Left colon (tissue), 2 donors: ENCODE measurements at places on chromosomes 2 and 18.

DNA sequence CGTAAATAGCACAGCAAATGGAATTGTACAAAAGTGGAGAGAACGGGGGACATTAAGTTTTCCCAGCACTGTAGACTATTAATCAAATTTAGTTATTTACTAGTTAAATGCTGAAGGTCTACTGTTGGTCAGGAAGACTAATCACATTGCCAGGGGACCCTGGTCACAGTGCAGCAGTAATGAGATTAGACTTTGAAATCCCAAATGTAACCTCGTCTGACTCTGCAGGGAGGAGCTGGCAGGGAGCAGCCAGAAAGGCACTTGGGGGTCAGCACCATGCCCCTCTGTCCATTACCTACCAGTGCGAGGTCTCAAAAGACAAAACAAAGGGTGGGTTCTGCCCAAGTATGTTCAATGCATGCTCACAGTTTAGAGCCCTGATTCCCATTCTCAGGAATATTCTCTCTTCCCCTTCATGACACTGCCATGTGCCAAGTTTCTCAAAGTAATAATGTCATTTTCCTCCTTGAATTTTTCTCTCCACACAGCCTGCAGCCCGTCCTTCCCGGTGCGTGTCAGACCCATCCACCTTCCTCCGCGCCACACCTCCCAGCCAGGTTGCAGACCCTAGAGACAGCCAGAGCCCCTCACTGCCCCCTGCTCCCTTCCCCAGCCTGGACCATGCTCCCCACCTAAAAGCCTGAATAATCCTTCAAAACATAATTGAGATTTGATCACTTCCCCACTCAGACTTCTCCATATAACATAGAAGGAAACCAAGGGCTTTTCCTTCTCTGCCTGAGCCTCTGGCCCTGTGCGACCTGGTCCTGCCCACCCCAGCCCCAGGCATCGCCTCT lies 52.5 kb downstream of the TMEM18 start:
- DNase-seq, result no peak

- DNase-seq, result no peak
Measured at GRCh38 chr18:62485684-62486083, 37.1 kb upstream of the ZCCHC2 start.

GRCh38 chr2:27902098-27902497 lies 11.6 kb downstream of the BABAM2 start:
- DNase-seq, result no peak

GRCh38 chr2:101998896-101999789 lies 7.4 kb downstream of the IL1R2 start:
- DNase-seq, result peak; percentile 59

- no peak for DNase-seq
Measured at GRCh38 chr2:73337828-73338227, 44.5 kb upstream of the EGR4 start.

DNA sequence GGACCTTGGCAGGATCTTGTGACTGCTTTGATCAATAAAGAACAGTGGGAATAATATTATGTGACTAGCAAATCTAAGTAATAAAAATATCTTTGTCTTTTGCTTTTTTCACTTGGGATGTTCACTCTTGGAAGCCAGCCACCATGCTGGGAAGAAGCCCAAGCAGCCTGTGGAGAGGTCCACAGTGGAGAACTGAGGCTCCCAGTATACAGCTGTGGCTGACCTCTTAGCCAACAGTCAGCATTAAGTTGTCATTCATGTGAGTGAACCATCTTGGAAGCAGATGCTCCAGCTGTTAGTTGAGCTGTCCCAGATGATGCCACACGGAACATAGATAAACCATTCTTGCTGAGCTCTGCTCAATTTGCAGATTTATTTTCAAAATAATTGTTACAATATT lies 160.0 kb downstream of the OSR1 start:
- no peak for DNase-seq

DNA sequence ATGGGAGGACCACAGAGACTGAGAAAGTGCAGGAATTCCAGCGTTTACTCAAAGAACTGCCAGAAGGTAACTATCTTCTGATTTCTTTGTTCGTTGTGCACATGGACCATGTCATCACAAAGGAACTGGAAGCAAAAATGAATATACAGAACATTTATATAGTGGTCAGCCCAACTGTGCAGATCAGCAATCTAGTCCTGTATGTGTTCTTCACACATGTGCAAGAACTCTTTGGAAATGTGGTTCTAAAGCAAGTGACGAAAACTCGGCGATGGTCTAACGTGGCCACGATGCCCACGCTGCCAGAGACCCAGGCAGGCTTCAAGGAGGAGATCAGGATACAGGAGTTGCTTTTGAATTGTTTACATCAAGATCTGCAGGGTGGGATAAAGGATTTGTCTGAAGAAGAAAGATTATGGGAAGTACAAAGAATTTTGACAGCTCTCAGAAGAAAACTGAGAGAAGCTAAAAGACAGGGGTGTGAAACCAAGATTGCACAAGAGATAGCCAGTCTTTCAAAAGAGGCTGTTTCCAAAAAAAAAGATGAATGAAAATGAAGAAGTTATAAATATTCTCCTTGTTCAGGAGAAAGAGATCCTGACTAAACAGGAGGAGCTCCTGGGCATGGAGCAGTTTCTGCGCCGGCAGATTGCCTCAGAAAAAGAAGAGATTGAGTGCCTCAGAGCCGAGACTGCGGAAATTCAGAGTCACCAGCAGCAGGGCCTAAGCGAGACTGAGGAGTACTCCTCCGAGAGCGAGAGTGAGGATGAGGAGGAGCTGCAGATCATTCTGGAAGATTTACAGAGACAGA lies 8.3 kb upstream of the CHST10 start:
- no peak for DNase-seq

DNA sequence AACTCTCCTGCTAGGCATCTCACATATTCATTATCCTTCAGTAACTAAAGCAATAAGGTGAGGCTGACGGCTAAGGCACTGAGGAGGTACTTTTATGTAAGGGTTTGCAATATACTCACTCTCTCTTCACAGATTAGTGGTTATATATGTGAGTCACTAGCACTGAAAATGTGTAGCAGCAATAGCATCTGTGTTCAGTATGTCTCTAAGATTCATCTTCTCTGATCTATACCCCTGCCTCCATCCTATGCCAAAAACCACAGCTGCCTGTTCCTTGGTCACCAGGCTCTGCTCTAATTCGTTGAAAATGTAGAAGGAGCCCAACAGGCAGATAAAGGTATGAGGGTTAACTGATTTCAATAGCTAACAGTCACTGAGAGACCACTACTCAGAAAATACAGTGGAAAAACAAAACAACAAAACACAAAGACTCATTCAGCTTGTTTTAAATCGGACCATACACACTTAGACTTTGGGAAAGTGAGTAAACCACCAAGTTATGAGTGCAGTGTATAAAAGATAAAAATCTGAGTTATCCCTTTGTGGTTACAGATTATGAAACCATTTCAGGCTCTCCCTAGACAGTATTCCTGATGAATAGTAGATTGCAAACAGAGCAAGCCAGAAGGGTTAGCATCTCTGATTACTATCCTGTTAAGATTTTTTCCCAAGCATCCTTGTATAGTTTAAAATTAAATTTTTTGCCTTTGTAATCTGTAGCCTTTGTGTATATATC lies 75.3 kb upstream of the CYP26B1 start:
- DNase-seq, result no peak

GRCh38 chr2:231221761-231222160 lies 23.3 kb downstream of the ARMC9 start:
- no peak for DNase-seq

- DNase-seq, result no peak
Measured at GRCh38 chr2:66058675-66059074, 376.2 kb upstream of the MEIS1 start.

- no peak for DNase-seq
Measured at GRCh38 chr2:109065391-109065734, 63.6 kb upstream of the SH3RF3 start.

DNA sequence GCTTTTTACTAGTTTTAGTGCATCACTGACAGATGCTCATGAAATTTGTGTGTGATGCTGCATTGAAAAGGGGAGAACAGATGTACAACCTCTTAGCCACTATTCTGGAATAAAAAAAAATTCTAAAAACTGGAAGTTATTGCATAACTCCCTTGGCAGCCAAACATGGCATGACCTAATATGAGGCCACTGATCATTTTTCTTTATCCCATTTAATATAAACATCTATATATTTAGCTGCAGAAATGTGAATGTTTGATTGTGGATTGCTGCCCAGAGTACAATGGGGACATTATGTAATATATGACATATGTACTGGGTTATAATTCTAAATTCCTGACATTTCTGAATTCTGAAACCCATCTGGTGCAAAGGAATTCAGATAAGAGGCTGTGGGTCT lies 86.5 kb downstream of the CDCA7 start:
- DNase-seq, result no peak

GRCh38 chr18:26794230-26795101 lies 71.0 kb downstream of the AQP4 start:
- peak; percentile 34 for DNase-seq

GRCh38 chr2:149020432-149020851 lies 18.1 kb upstream of the LYPD6B start:
- peak; percentile 55 for DNase-seq

DNA sequence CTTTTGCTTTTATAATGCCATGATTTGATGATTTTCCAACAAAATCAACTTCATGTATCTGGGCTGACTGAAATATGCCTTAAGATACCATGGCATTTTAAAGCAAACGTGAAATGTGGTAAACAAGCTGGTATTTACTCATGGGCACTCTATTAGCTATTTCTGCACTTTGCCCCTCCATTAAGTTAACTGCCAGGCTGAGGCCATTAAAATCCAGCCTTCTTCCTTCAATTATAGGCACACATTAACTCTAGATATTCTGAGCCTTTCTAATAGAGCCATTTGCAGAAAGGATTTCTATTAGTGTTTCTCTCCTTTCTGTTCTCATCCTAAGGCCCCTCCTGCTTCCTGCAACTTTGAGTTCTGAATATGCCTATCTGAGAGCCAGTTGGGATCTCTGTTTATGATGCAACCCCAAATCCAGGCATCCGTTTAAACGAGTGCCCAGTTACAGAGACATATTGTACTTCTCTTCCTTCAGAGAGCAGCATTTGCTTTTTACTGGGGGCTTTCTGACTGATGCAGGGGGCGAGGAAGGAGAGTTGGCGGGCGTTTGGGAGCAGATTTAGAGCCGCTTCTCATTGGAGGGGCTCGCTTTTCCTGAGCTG lies 1.6 kb upstream of the KCNJ3 start:
- no peak for DNase-seq

- DNase-seq, result no peak
Measured at GRCh38 chr2:189024901-189025618, 50.9 kb downstream of the COL3A1 start.

GRCh38 chr2:1045109-1045508 lies 94.5 kb downstream of the SNTG2 start:
- no peak for DNase-seq

DNA sequence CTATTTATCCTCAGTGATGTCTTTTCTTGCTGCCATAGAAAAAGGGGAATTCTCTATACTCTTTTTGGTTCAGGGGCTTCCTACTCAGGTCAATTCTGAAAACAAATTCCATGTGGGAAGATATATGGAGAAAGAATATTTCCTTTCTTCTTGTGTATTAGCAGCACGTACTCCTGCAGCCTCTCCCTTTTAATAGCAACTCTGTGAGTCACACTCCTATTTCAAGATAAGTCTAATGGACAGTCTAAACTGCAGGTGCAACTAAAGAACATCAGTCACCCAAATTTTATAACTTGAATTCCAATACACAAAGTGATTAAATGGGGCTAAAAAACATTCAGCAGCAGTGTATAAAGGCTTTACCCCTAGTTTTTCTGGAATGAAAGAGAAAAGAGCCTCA lies 942.2 kb downstream of the CNTNAP5 start:
- no peak for DNase-seq

DNA sequence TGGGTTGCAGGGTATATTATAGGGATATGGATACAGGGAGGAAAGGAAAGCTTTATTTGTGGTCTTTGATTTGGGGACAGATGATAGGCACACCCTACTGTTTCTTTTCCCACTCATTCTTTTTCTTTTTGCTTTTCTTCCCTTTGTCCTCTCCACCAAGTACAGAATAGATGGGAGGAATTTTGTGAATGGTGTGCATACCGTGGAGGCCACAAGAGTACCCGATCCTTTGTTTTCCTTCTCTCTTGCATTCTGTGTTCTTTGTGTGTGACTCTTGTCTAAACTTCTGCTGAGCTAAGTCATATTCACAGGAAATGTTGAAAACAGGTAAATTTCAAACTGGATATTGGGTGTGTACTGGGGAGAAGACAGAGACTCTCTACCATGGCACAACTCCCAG lies 321.4 kb upstream of the SLC8A1 start:
- DNase-seq, result no peak

DNA sequence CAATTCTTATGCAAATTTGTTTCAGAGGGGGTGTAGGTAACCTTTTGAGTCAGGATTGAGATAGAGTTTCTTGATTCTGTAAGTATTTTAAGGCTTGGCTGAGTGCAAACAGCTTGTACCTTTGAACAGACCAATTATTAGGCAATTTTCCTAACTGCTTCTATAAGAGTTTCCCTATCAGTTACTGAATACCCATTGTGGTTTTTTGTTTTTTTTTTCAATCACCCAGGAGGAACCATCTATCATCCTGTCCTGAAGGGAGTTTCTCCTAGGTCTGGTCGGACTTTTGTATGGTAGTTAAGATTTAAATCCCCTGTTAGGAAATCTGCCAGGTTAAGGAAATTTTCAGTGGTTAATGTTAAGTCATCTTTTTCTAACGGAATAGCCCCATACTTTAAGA lies 319.4 kb upstream of the SLC39A10 start:
- DNase-seq, result no peak

DNA sequence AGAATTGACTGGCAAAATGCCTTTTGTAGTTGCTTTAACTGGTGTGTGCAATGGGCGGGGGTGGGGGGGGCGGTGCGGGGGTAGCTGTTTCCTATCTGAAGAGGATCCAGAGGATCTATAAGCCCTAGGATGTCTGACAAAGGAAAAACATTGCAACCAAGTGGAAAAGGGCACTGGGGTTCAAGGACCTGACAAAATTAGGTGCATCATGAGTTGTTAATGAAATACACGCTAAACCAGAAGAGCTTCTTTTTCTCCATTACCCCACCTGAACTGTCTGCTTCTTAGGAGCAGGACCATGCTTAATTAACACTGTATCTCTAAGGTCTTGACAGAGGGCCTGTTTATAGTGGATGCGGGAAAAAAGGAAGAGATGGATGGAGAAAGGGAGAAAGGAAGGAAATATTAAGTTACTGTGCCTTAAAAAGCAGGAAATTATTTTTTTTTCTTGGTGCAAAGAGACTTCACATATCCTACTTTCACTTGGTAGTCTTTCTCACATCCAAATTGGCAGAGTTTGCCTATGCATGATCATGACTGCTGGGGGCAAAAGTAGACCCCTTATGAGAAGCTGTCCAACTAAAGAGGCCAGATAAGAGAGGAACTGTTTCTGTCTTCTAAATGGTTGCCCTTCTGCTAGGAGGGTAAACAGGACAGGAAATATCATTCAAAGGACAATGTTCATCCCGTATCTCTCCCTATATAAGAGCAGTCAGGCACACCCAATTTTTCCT lies 4.6 kb downstream of the RND3 start:
- DNase-seq, result no peak
